SJSA1 (cell line): ENCODE measurements at places on chromosomes 3 and 15.
A peak's percentile ranks its signal among the peaks of the same experiment; 100 is the strongest.

- no peak for DNase-seq
- no peak overlapping the region for H3K4me3 ChIP-seq
- no peaks in the 10 kb centered on the region for H3K36me3 ChIP-seq
- no peaks in the 10 kb centered on the region for H3K4me1 ChIP-seq
- H3K27ac ChIP-seq = no peak overlapping the region
Measured at GRCh38 chr15:28875461-28876000, 10.2 kb upstream of the APBA2 start.

DNA sequence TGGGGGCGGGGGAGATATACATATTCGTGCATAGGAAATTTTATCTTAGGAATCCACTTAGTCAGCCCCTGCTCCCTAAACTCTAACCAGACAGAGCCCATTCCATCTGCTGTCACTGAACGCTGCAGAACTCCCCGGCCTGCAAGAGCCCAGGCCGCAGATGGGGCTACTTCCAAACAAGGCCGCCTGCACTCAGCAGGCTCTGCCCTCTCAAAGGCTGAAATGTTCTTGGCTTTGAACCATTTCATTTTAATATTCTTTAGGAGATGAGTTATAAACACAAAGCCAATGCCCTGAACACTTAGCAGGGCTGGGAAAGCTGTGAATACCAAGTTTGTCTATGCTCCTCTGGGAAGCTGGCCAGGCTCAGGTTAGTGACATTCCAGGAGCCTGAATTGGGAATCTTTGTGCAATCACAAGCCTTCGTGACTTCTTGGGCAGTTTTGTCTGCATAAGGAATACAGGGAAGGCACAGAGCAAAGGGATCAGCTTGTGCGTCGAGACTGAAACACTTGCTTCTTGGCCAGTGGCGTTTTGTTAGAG, 65.0 kb downstream of the SYNM start:
- peaks cover 59% of the 10 kb centered on the region for H3K36me3 ChIP-seq
- no peak for DNase-seq
- no peaks in the 10 kb centered on the region for H3K4me1 ChIP-seq

DNA sequence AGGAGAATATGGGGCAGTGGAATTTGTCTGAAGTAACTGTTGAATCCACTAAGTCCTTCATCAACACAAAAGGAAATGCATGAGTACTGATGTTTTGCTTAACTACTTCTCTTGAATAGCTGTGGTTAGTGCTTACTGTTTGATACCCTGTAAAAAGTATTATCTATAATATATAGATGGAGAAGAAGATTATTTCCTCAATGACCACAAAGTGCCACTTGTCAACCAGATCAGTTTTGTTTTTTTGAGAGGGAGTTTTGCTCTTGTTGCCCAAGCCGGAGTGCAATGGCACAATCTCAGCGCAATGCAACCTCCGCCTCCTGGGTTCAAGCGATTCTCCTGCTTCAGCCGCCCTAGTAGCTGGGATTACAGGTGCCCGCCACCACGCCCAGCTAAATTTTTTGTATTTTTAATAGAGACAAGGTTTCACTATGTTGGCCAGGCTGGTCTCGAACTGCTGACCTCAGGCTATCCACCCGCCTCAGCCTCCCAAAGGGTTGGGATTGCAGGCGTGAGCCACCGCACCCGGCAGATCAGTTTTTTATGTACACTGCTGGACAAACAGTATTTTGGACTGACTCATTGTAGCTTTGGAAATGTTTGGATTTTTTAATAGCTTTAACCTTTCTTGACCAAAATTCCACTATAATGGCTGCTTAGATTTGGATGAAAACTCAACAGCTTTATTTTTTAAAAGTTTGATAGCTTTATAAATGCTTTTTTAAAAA, 1.5 kb upstream of the RPLP1 start:
- peaks cover 72% of the 10 kb centered on the region for H3K36me3 ChIP-seq
- no peak overlapping the region for H3K4me3 ChIP-seq
- DNase-seq = no peak
- H3K4me1 ChIP-seq = peaks cover 23% of the 10 kb centered on the region
- H3K27me3 ChIP-seq = no peaks in the 10 kb centered on the region

DNA sequence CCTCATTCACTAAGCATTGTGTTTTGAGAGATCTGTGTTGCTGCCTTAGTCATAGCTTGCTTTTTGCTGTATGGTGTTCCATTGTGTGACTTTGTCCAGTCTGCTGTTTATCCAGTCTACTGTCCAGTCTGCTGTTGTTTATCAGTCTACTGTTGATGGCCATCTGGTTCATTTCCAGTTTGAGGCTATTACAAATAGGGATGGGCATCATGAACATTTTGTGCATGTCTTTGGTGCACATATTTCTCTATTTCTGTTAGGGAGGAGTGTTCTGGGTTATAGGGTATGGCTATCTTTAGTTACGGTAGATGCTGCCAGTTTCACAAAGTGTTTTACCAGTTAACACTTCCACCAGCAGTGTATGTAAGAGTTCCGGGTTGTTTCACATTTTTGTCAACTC, 22.2 kb upstream of the CLEC3B start:
- H3K36me3 ChIP-seq = peaks cover 44% of the 10 kb centered on the region
- peaks cover 17% of the 10 kb centered on the region for H3K4me1 ChIP-seq
- no peak overlapping the region for H3K27ac ChIP-seq
- H3K4me3 ChIP-seq = no peak overlapping the region
- H3K27me3 ChIP-seq = no peaks in the 10 kb centered on the region
- no peak for DNase-seq

DNA sequence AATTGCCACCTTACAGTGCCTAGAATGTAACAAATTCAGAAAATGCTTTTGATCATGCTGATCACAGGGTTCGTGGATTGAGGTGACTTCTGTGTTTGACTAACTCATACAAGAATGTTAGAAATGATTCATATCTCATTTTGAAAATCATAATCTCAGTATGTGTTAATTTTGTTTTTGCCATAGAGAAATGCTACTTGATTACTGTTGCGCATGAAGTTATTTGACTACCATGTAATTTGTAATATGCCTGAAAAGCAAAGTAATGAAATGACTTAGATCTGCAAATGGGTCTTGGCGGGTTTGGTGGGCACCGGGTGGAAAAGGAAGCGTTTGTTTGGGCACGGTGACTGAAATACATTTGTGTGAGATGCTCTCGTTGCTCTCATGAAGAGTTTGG, 173.6 kb upstream of the BHLHE40 start:
- no peaks in the 10 kb centered on the region for H3K36me3 ChIP-seq
- DNase-seq = no peak
- H3K27me3 ChIP-seq = no peaks in the 10 kb centered on the region
- no peak overlapping the region for H3K27ac ChIP-seq
- 0 out of 2 replicates have a peak, but pooled peaks cover 3% of the 10 kb centered on the region for H3K4me1 ChIP-seq

- peak; percentile 94 for DNase-seq
- H3K4me1 ChIP-seq = peaks cover 65% of the 10 kb centered on the region
- H3K4me3 ChIP-seq = no peak overlapping the region
- H3K27me3 ChIP-seq = no peaks in the 10 kb centered on the region
Measured at GRCh38 chr15:40063563-40064011, 24.6 kb upstream of the SRP14 start.

GRCh38 chr15:75032395-75032794, 9.0 kb downstream of the PPCDC start:
- H3K4me3 ChIP-seq = no peak overlapping the region
- H3K27ac ChIP-seq = no peak overlapping the region
- H3K27me3 ChIP-seq = no peaks in the 10 kb centered on the region
- peaks cover 42% of the 10 kb centered on the region for H3K4me1 ChIP-seq

- H3K4me1 ChIP-seq = no peaks in the 10 kb centered on the region
- no peak for DNase-seq
- no peak overlapping the region for H3K4me3 ChIP-seq
- H3K36me3 ChIP-seq = peaks cover 95% of the 10 kb centered on the region
- no peaks in the 10 kb centered on the region for H3K27me3 ChIP-seq
- no peak overlapping the region for H3K27ac ChIP-seq
Measured at GRCh38 chr15:70062321-70062956, 35.3 kb downstream of the TLE3 start.

DNA sequence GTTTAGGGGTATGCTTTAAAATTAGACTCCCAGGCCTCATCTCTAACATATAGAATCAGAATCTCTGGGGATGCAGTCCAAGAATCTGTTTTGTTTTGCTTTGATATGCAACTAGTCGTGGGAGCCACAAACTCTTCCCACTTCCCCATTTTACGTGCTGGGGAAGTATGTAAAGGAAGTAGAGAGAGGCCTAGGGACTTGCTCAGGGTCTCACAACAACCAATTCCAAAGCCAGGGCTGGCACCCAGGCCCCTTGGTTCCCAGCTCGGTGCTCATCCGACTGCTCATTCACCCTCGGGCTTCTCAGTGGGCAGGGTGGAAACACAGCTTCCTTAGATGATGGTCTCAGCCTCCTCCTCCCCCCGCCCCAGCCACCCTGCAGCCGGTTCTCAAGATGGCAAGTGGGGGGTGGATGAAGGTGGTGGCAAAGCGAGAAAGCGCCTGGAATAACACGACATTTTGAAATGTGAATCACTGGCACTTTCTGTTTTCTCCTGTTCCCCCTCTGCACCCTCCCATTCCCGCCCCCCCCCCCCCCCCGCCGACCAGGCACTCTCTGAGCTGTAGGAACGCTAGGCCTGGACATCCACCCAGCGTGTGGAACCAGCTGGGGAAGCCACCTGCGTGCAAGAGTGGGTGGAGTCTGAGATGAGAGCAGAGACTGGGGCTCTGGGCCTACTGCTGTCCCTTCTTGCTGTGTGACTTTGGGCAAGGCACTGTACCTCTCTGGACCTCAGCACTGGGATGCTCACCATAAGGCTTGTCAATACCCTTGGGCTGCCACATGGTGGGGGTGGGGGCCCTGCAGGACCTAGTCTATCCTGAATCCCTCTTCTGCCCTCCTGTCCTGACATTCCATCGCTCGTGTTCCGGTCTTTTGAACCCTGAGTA, 214.5 kb downstream of the RPLP1 start:
- H3K4me3 ChIP-seq = no peak overlapping the region
- H3K27ac ChIP-seq = no peak overlapping the region
- no peaks in the 10 kb centered on the region for H3K36me3 ChIP-seq
- H3K4me1 ChIP-seq = no peaks in the 10 kb centered on the region
- no peaks in the 10 kb centered on the region for H3K27me3 ChIP-seq

DNA sequence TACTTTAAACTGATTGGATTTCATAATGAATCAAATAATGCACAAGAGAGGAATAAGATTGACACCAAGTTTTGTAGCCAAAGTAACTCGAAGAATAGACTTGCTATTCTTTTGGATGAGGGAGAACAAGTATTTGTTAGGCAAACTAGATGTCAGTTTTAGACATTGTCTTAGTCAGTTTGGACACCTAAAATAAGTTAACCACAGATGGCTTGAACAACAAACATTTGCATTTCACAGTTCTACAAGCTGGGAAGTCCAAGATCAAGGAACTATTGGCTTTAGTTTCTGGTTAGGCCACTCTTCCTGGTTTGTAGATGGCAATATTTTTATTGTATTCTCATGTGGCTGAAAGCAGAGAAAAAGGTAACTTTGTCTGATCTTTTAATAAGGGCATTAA, 61.3 kb upstream of the OSTN start:
- no peak overlapping the region for H3K4me3 ChIP-seq
- H3K27ac ChIP-seq = no peak overlapping the region
- no peaks in the 10 kb centered on the region for H3K27me3 ChIP-seq
- no peak for DNase-seq
- H3K36me3 ChIP-seq = no peaks in the 10 kb centered on the region

GRCh38 chr3:51796854-51797253, 17.8 kb upstream of the IQCF6 start:
- no peak for DNase-seq
- no peaks in the 10 kb centered on the region for H3K4me1 ChIP-seq
- peaks cover 5% of the 10 kb centered on the region for H3K27me3 ChIP-seq
- H3K27ac ChIP-seq = no peak overlapping the region

- H3K4me1 ChIP-seq = peaks cover 47% of the 10 kb centered on the region
- no peak overlapping the region for H3K27ac ChIP-seq
- H3K4me3 ChIP-seq = no peak overlapping the region
- H3K27me3 ChIP-seq = no peaks in the 10 kb centered on the region
- no peaks in the 10 kb centered on the region for H3K36me3 ChIP-seq
- no peak for DNase-seq
Measured at GRCh38 chr3:171830518-171830875, 12.7 kb upstream of the TMEM212 start.
